ENCODE measurements at places on chromosomes 1 and 21. TPM values are rescaled to one million over a fixed set of nuclear protein-coding genes. Genes with fewer than 3 reads are reported as not detected.

GRCh38 chr1:46303872-46304326 is 401 bp downstream of the UQCRH start:
- DNase-seq: no peak

GRCh38 chr1:204288021-204288588 is 71.6 kb downstream of the PLEKHA6 start:
- peak; percentile 76 for DNase-seq

GRCh38 chr1:112470966-112471365 is 37.8 kb upstream of the WNT2B start:
- DNase-seq: no peak

DNA sequence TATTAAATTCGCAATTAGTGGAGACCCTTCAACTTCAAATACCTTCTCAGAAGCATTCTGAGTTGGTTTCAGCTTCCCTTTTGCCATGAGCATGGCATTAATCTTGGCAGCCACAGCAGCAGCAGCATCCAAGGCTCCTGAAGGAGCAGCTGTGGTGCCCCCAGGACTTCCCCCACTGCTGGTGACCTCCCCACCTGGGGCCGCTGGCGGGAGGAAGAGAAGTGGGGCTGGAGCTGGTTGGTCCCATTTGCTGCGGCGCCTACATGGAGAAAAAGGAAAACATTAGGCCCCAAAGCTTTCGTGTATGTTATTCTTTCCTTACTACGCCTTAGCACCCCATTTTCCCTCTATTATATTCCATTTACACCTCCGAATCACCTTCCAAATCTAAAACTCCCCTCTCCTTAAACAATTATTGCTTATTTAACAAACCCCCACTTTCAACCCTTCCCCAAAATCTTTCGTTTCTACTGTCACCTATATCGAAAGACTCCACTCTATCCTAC is 569 bp downstream of the KHDC4 start:
- DNase-seq: no peak

- DNase-seq: no peak
Measured at GRCh38 chr1:160024195-160024905, 7.4 kb downstream of the PIGM start.

Gene GNL2
- 25.6 TPM for total RNA-seq

Gene RXRG
- 1.0 TPM for total RNA-seq

Gene REN
- total RNA-seq: not detected

Gene TRABD2B
- total RNA-seq: 11.2 TPM

Gene UTS2
- total RNA-seq: not detected

Gene ZBTB8A
- total RNA-seq: 7.3 TPM
